ENCODE measurements at places on chromosomes 2 and 18. TPM values are rescaled to one million over a fixed set of nuclear protein-coding genes. Genes with fewer than 3 reads are reported as not detected.

GRCh38 chr2:136319237-136319636 lies 201.3 kb upstream of the CXCR4 start:
- H3K4me3 ChIP-seq: no peak overlapping the region
- peaks cover 8% of the 10 kb centered on the region for H3K27me3 ChIP-seq
- no peaks in the 10 kb centered on the region for H3K4me1 ChIP-seq

DNA sequence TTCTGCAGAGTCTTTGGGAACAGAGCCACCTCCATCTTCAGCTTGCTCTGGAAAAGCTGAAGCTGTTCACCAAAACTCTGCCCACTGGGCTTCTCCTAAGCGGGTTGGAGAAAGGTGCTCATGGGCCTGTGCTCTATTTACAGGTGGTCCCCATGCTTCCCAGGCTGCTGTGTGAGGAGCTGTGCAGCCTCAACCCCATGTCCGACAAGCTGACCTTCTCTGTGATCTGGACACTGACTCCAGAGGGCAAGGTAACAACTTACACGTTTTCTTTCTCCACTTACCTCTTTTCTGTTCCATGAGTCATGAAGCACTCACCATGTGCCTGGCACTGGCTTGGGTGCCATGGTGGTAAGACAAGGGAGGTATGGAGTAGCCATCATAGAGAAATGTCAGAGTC lies 129.5 kb upstream of the ALPP start:
- no peaks in the 10 kb centered on the region for H3K27me3 ChIP-seq
- H3K36me3 ChIP-seq: peaks cover 29% of the 10 kb centered on the region
- H3K4me3 ChIP-seq: no peak overlapping the region
- DNase-seq: no peak
- H3K27ac ChIP-seq: no peak overlapping the region

- H3K27ac ChIP-seq: peak overlapping the region; percentile 68
- H3K27me3 ChIP-seq: no peaks in the 10 kb centered on the region
- DNase-seq: no peak
- H3K4me1 ChIP-seq: peaks cover 43% of the 10 kb centered on the region
Observed at GRCh38 chr18:31273812-31274527, 44.0 kb upstream of the DSG1 start.

GRCh38 chr2:179069685-179070084 lies 19.7 kb upstream of the CCDC141 start:
- no peaks in the 10 kb centered on the region for H3K27me3 ChIP-seq
- H3K4me3 ChIP-seq: no peak overlapping the region
- H3K27ac ChIP-seq: no peak overlapping the region
- H3K4me1 ChIP-seq: peaks cover 29% of the 10 kb centered on the region
- no peak for DNase-seq

DNA sequence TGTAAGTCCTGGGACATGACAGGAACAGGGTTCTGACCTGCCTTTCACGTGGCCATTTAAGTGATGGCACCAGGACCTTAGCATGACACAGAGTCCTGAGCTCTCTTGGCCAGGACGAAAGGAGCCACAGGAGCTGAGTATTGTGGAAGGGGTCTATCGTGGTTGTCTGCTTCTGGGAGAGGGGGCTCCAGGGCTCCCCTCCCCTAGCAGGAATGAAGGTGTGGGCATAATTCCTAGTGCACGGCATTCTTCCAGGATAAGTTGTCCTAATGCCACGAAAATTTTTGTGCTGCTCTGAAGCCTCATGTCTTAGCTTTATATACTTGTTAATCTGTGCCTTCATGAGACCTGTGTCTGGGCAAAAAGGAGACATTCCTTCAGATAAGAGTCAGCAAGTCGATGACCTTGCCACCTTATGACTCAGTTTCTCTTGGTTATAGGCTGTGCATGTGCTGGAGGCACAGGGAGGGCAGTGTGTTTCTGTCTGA lies 17.1 kb downstream of the GATA6 start:
- peaks cover 100% of the 10 kb centered on the region for H3K4me1 ChIP-seq
- peak overlapping the region; percentile 36 for H3K4me3 ChIP-seq
- H3K36me3 ChIP-seq: peaks cover 53% of the 10 kb centered on the region
- H3K27me3 ChIP-seq: no peaks in the 10 kb centered on the region
- H3K27ac ChIP-seq: peak overlapping the region; percentile 100

DNA sequence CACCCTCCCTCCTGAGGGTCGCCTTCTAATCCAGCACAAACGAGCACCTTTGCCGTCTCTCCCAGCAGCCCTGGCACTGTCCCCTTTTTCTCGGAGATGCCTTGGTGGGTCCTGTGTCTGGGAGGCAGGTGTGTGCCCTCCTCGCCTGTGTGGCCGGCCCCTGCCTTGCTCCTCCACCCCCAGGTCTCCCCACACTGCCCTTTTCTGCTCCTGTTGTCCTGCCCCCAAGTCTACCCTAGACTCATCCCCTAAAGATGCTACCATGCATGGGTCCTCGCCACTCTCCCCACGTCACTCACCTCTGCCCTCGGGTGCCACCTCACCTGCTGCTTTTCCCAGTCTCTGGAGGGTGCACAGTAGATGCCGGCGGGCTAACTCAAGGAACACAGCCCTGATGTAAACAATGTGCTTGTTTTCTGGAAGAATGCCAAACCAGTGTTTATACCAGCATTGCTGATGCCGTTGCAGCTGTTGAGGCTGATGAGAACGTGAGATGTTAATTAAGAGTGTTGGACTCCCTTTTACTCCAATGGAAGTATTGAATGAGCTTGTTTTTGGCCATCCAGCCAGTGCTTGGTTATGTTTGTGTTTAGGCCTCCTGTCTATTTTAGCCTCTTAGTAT lies 223.1 kb downstream of the AGAP1 start:
- H3K27ac ChIP-seq: no peak overlapping the region
- no peak for DNase-seq
- no peak overlapping the region for H3K4me3 ChIP-seq
- H3K27me3 ChIP-seq: no peaks in the 10 kb centered on the region
- peaks cover 11% of the 10 kb centered on the region for H3K36me3 ChIP-seq

- no peak for DNase-seq
- no peak overlapping the region for H3K4me3 ChIP-seq
- no peak overlapping the region for H3K27ac ChIP-seq
- H3K27me3 ChIP-seq: peaks cover 22% of the 10 kb centered on the region
Observed at GRCh38 chr2:96154506-96155380, 9.5 kb upstream of the DUSP2 start.

DNA sequence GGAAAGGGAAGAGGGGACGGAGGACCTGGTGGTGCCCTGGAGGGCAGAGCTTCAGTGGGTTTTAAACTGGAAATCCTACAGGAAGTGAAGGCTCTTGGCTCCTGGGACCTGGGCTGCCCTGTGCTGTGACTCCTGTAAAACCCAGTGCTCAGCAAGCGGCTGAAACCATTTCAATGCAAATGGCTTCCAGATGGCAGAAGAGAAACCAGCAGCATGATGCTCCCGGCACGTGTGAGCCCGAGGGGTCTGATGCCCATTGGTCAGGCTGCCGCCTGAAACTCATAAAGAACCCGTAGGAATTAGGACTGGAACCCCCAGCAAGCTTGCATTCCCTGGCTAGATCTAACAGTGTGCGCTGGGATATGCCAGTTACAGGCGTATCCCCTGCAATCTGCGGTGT lies 109.2 kb upstream of the THOC1 start:
- H3K27me3 ChIP-seq: no peaks in the 10 kb centered on the region
- H3K4me3 ChIP-seq: no peak overlapping the region
- no peaks in the 10 kb centered on the region for H3K36me3 ChIP-seq

DNA sequence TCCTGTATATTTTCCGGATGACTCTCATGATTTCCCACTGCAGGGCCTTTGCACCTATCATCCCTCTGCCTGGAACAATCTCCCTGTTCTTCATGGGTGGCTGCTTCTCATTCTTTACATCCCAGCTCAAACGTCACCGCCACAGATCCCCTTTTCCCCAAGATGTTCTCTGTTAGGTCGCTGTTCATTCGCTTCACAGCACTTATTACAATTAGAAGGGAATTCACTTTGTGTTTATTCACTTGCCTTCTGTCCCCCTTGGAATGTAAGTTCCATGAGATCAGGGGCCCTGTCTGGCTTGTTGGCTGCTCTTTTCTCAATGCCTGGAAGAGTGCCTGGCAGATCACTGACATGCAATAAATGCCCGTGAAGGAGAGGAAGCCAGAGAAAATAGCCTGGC lies 106.7 kb downstream of the FOXI3 start:
- no peak overlapping the region for H3K27ac ChIP-seq
- DNase-seq: no peak
- peaks cover 8% of the 10 kb centered on the region for H3K4me1 ChIP-seq
- H3K36me3 ChIP-seq: no peaks in the 10 kb centered on the region

GRCh38 chr2:161836664-161837063 lies 212.4 kb downstream of the SLC4A10 start:
- H3K27me3 ChIP-seq: no peaks in the 10 kb centered on the region
- no peak for DNase-seq
- no peaks in the 10 kb centered on the region for H3K4me1 ChIP-seq
- no peaks in the 10 kb centered on the region for H3K36me3 ChIP-seq

- DNase-seq: no peak
- H3K36me3 ChIP-seq: no peaks in the 10 kb centered on the region
- no peak overlapping the region for H3K27ac ChIP-seq
- no peak overlapping the region for H3K4me3 ChIP-seq
Observed at GRCh38 chr2:47094511-47095142, 60.5 kb downstream of the STPG4 start.

Gene CTAGE1
- not detected for total RNA-seq

Gene TLX2
- not detected for total RNA-seq

Gene CUL3
- 74.4 TPM for total RNA-seq

Gene C2orf80
- total RNA-seq: not detected

Data from left ventricle myocardium inferior (tissue), 1 donor.